ENCODE measurements at places on chromosomes 1 and 21.

DNA sequence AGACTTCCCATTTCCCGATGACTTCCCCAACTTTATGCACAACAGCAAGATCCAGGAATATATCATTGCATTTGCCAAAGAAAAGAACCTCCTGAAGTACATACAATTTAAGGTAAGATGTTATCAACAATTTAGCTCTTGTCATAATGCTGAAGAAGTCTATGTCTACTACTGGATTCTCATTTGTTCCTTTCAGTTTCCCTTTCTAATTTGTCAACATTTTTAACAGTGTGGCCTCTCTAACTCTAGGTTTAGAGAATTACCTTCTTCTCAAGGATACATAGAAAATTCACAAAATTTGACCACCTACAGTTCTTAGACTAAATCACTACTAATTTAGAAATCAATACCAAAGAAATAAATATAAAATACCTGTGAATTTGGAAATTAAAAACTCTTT, 13.2 kb downstream of the FMO3 start:
- no peak for DNase-seq

DNA sequence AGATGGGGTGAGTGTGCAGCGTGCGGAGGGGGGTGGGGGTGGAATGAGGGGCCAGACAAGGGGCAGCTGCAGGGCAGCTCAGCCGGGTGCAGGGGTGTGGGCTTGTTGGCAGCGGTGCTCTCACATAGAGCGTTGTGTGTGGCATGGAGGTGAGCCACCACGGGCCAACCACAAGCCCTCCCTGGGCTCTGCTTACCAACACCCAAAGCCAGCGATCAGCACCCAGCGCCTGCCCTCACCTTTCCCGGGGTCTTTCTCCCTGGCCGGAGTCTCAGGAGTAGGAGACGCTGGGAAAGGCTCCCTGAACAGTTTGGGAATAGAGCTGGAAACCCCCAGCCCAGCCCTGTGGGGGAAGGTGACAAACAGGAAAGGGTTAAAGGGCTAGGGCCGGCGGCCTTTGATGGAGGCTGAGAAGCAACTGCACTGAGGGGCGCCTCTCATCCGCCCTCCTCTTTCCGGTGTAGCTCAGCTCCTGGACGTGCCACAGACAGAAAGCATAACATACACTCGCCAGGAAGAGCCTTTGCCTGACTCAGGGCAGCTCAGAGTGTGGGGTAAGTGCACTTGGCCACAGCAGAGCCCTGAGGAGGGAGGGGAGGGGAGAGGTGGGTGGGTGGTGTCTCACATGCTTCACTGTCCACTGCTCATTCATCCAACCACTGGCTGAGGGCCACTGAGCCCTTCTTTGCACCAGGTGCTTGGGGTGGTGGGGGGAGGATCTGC, 577 bp downstream of the IKBKE start:
- peak; percentile 29 for DNase-seq

DNA sequence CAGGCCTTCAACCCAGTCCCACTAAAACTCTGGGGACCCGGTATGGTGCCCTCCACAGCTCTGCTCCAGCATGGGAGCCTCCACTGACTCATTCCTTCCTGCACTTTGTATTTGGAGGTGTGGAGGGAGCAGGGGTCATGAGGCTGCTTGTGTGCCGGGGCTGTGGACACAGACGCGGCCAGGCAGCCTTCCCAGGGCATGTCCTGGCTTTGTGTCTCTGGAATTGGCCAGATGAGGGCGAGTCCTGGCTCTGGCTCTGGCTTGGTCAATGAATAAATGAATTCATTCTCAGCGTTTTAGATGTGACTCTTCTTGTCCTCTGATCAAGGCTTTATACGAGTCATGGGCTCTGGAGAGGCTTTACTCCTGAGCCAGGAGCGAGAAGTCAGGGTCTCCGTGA, 19.1 kb downstream of the AJAP1 start:
- no peak for DNase-seq

GRCh38 chr1:89603651-89604413, 29.1 kb upstream of the LRRC8C start:
- DNase-seq: peak; percentile 60

DNA sequence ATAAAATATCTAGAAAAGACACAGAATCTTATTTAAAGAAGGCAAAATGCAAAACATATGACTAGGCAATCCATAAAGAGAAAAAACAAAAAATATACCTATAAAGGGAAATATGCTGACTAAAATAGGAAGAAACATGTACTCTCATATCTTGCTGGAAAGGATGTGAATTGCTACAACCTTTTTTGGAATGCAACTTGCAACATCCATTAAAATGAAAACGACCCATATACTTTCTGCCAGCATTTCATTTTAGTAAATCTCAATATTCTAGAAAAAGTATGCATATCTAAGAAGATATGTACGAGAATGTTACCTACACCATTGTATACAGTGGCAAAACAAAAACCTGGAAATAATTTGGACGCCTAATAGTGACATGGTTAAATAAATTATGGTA, 56.6 kb downstream of the EDEM3 start:
- no peak for DNase-seq

GRCh38 chr1:6953907-6954364, 168.7 kb downstream of the CAMTA1 start:
- no peak for DNase-seq

- no peak for DNase-seq
Observed at GRCh38 chr1:183891158-183891856, 86.4 kb downstream of the RGL1 start.

DNA sequence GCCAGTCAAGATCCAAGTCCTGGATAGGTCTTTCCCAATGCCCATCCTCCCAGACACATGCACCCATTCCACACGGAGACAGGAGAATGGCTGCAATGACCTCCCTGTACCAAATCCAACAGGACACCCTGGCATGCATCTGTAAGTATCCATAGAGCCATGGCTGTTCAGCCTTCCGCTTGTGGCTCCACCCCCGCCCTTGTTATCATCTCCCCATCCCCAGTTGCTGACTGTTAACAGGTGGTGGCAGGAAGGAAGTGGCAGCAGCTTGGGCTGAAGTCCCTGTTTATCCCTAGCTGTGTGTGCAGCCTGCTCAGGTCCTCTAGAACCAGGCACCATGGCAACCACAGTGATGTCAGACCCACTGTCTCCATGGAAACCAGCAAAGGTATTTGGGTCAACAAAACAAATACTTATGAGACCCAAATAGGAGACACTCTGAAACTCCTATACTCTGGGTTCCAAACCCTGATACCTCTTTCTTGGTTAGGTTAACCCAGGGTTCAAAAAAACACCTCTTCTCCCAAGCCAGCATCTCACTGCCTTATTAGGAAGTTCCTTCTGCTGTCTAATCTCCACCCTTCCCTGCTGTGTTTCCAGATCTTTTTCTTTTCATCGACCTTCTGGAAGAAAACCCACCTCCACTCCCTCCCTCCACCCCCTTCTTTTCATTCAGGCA, 721 bp downstream of the PBXIP1 start:
- peak; percentile 59 for DNase-seq

GRCh38 chr21:41927727-41928409, 25.9 kb downstream of the C2CD2 start:
- no peak for DNase-seq

GRCh38 chr1:240258910-240259309, 167.2 kb downstream of the FMN2 start:
- DNase-seq: no peak

GRCh38 chr1:167442854-167443565, 75.3 kb downstream of the CD247 start:
- no peak for DNase-seq

DNA sequence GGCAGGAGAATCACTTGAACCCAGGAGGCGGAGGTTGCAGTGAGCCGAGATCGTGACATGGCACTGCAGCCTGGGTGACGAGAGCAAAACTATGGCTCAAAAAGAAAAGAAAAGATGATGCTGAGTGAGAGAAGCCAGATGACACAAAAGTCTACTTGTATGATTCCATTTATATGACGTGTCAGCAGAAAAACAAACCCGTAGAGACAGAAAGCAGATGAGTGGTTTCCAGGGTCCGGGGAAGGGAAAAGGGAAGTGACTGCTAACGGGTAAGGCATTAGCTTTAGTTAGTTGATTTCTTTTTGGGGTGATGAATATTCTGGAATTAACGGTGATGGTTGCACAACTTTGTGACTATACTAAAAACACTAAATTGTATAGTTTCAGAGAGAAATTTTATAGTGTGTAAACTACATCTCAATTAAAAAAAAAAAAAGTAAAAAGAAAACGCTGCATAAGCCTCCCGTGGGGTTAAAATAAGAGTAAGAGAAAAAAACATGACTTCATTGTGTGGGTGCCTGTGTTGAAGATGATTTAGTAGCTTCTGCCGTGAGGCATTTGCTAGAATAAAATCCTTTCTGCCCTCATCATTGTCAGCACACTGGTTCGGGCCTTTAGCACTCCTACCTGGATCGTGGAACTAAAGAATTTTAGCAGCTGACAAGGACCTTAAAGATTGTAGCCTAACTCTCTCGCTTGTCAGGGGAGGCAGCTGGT, 24.7 kb upstream of the ATP5PO start:
- DNase-seq: no peak

- DNase-seq: no peak
Observed at GRCh38 chr1:42950116-42950481, 8.6 kb downstream of the SLC2A1 start.

GRCh38 chr1:109787845-109788601, 24.3 kb upstream of the EPS8L3 start:
- peak; percentile 7 for DNase-seq

- no peak for DNase-seq
Observed at GRCh38 chr1:210700511-210700910, 371.8 kb downstream of the HHAT start.

GRCh38 chr1:167710836-167711235, 10.9 kb upstream of the MPZL1 start:
- no peak for DNase-seq

- no peak for DNase-seq
Observed at GRCh38 chr1:239458144-239458500, 71.8 kb downstream of the CHRM3 start.

- no peak for DNase-seq
Observed at GRCh38 chr1:33436557-33437285, 5.8 kb upstream of the PHC2 start.

- no peak for DNase-seq
Observed at GRCh38 chr1:20530306-20530705, 22.1 kb upstream of the FAM43B start.

GRCh38 chr1:164518692-164519332, 40.2 kb upstream of the PBX1 start:
- no peak for DNase-seq

GRCh38 chr1:246856371-246856770, 75.4 kb downstream of the AHCTF1 start:
- DNase-seq: no peak

DNA sequence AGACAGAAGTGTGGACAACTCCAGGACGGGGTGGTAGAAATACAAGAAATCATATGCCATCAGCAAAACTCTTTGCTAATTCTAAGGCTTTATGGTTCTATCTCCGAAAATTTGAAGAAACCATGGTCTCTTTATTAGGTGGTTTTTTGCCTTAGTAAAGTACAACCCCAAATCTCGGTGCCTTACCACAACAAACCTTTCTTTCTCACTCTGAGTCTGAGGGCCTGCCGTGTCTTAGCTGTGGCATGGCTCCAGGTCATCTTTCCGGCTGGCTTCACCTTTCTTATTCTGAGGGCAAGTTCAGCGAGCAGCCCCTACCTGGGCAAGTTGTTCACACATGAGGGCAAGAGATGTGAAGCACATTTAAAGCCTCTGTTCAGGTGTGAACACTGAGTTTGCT, 280.6 kb downstream of the TTLL7 start:
- DNase-seq: no peak

Measured in activated naive CD4-positive, alpha-beta T cell treated with anti-CD3 and anti-CD28 coated beads, Interleukin-2, amount 50 U/mL, for 16 hours (primary cell).